Brain microvascular endothelial cell (primary cell): ENCODE measurements at places on chromosomes 5 and 9.

GRCh38 chr5:55852503-55852902, 1.3 kb downstream of the IL31RA start:
- no peak for DNase-seq

DNA sequence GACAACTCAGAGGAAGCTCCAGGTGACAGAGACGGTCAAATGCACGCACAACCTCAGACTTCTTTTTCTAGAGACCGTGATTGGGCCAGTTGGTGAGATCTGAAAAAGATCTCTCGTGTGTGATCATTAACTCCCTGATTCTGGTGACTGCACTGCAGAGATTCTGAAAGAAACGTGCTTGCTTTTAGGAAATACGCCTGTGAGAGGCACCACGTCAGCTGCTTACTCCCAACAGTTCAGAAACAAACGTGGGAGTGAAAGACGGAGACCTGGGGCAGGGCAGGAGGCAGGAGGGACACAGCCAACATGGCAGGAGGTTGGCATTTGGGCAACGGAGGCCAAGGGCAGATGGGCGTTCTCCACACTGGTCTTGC, 15.9 kb downstream of the SLC12A7 start:
- no peak for DNase-seq

DNA sequence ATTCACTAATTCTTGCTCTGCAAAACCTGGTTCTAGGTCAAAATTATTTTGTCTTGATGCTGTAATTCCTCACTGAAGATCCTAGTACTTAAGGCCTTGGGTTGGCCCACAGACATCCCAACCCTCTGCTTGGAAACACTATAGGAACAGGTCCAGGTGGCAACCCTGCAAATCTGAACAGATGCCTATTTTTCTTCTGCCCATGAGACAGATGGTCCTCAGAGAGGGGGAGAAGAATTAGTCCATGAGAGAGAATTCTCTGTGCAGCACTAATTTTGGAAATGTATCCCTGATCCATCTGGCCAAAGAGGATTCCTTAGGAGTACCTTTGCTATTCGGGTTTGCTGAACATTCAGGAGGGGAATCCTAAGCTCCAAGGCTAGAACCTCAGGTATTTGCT, 156.3 kb downstream of the ELAVL2 start:
- no peak for DNase-seq

DNA sequence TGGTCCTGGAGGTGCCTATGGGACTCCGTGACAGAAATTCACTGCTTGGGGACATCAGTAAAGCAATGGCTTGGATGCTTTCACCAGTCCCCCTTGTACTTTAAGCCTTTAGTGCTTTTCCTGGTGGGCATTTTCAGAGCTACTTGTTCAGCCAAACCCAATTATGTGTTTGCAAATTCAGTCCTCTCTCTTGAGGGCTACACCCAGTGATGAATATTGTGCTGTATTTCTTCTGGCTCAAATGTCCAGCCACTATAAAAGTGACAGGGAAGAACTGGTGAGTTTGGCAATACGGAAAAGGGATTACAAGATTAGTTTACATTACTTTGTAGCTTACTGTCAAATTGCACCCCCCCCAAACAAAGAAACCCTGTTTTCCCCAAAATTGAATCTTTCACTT, 4.5 kb downstream of the THBS4 start:
- no peak for DNase-seq

DNA sequence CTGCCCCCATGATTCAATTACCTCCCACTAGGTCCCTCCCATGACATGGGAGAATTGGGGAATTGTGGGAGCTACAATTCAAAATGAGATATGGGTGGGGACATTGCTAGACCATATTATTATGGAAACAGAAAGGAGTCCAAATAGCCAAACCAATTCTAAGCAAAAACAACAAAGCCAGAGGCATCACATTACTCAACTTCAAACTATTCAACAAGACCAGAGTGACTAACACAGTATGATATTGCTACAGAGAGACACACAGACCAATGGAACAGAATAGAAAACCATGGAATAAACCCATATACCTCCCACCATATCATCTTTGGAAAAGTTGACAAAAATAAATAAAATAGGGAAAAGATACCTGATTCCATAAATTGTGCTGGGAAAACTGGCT, 710.5 kb upstream of the CDH9 start:
- peak; percentile 41 for DNase-seq

DNA sequence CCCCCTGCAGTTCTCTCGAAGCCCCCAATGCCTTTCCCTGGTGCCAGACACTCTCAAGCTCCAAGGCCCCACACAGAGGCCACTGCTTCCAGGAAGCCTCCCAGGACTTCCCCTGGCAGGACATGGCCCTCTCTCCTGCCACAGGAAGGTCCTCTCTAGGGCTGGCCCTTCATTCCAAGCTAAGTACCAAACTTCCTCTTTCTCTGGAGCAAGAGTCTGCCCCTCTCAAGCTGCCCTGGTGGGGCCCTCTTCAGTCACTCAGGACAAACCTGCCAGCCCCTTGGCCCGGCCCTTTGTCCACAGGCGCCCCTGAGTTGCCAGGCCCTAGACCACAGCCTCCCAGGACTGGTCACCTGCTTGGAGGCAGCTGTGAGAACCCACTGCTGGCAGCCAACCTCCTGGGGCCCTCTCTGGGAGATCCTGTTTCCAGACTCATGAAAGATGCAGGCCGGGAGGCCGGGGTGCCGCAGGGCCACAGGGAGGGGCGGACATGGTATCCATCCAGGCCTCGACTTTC, 6.6 kb downstream of the NINJ1 start:
- DNase-seq, result no peak
